ENCODE measurements at places on chromosomes 12 and 14.

GRCh38 chr12:39990122-39991101 lies 115.5 kb downstream of the SLC2A13 start:
- DNase-seq, result peak; percentile 80

- DNase-seq, result no peak
These were observed 183.9 kb downstream of the APAF1 start for GRCh38 chr12:98828802-98829600.

DNA sequence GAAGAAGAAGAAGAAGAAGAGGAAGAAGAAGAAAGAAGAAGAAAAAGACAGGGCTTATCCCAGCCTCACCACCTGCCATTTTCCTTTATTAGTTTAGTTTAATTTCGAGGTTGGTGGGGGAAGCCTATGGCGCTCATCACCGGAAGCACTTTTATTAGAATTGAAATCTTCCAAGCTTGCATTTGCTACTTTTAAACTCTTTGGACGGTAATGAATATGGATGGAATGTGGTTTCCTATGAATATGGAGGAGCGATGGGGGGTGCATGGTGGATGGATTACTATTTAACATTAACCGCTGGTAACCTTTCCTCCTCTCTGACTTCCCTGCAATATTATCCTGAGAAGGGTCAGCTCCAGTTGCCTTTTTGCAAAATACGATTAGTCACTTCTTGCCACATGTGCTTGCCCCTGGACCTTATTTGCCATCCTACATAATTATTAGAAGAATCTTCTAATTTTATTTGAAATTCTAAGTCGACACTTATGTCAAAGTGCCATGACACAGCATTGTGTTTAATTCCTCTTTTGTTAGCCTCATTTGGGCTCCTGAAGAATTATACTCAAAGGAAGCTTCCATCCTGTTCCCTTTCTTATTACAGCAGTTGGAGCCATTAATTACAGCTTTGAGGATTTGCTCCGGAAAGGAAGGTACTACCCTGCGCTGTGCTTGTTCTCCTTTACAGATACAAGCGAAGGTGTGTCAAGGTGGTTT lies 424.5 kb downstream of the VRK1 start:
- DNase-seq, result no peak

DNA sequence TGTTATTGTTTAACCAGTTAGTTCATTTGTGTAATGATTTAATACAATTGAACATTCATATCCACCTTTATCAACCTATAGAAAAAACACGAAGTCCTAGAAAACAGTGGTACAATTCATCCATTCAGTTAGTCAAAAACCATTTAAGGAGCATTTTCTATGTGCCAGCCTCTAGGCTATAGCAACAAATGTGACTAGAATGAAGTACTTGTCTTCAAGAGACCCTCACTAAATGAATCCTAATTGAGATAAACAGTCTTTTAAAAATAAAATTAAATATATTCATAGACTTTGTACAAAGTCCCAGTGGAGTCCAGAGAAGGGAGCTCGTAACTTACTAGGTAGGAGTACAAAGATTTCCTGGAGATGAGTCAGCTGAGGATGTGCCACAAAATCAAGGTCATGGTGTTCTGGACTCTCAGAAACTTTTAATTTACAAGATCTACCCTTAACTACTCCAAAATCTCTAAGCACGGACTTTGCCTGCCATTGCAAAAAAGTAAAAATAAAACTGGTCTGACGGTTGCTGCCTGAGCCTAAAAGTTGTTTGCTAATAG lies 430.7 kb upstream of the DCN start:
- DNase-seq, result no peak

GRCh38 chr12:793037-793436 lies 40.7 kb downstream of the WNK1 start:
- DNase-seq, result no peak

- peak; percentile 45 for DNase-seq
These were observed 12.1 kb downstream of the CSRP2 start for GRCh38 chr12:76866726-76867125.

DNA sequence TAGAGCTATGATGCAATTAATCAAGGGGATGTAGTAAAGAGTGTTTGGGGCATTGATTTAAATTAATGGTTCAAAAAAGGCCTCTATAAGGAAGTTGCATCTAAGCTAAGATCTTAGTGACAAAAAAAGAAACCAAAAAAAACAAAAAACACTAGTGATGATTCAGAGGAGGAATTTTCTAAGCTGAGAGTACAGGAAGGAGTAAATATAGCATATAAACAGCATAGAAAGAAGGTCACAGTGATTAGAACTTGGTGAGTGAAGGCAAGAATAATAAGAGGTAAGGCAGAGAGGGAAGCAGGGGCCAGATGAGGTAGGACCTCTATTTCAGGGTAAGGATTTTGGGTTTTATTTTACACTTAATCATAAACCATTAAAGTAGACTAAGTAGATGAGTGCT lies 48.0 kb upstream of the PDZRN4 start:
- DNase-seq, result no peak

- DNase-seq, result peak; percentile 69
These were observed 101.1 kb upstream of the BCL2L14 start for GRCh38 chr12:11969437-11970154.

DNA sequence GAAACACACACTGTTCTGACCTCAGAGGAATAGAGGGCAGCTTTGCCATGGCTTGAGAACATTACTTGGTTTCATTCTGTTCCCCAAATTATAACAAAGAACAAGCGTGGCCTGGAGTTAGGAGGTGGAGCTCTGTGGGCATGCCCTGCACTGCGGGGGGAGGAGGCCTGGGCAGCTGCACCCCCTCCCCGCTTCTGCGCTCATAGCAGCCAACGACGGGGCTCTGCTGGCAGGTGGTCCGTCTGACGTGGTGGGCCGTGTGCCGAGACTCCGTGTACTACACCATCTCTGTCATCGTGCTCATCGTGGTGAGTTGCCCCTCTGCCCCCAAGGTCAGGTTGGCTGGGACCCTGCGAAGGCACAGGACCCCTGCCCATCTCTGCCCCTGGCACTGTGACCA lies 70.4 kb upstream of the RIN3 start:
- DNase-seq, result no peak

- DNase-seq, result peak; percentile 82
These were observed 213.0 kb downstream of the ADAMTS20 start for GRCh38 chr12:43338848-43339526.

GRCh38 chr12:103986829-103987228 lies 21.2 kb downstream of the TDG start:
- DNase-seq, result no peak

DNA sequence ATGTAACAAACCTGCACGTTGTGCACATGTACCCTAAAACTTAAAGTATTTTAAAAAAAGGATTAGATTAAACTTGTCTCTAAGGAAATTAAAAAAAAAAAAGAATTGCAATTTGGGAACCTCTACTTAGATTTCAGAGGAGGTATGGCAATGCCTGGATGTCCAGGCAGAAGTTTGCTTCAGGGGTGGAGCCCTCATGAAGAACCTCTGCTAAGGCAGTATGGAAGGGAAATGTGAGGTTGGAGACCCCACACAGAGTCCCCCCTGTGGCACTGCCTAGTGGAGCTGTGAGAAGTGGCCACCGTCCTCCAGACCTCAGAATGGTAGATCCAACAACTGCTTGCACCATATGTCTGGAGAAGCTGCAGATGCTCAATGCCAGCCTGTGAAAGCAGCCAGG lies 279.6 kb upstream of the CCDC196 start:
- no peak for DNase-seq

- DNase-seq, result no peak
These were observed 47.8 kb downstream of the GIT2 start for GRCh38 chr12:109948368-109948767.

DNA sequence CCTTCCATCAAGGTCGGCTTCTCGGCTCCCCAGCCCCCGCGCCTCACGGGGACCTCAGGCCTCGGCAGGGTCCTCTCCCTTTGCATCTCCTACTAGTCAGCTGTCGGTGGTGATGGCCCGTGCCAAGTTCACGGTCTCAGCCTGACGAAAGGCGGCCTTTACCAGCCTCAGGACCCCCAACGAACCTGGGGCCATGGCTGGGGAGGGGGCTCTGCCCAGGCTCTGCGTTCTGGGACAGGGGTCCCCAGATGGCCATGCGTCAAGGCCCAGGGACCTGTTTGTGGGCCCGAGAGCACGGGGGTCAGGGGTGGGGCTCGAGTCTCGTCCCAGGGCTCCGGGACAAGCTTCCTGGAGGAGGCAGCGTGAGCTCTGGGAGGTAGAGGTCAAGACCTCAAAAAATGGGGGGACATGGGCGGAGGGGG lies 32.8 kb upstream of the DEGS2 start:
- peak; percentile 55 for DNase-seq

DNA sequence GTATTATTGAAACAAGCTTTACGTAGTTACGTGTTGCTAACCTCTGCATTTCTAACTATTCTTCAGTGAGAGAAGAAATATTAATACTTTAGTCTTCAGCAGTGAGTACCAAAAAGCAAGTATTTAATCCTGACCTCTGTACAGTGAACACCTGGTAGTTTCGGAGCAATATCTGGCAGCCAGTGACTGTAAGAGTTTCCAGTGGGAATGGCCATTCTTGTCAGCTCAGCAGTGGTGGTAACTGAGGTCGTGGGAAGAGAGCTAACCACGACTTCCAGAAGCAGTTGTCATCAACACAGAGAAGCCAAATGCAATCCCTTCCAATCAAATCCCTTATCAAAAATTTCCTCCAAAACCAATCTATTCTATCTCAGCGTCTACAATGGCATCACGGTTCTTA lies 1500.2 kb upstream of the FLRT2 start:
- DNase-seq, result no peak

- no peak for DNase-seq
These were observed 79.0 kb upstream of the AMIGO2 start for GRCh38 chr12:47158792-47159191.

- no peak for DNase-seq
These were observed 32.0 kb downstream of the PTPN11 start for GRCh38 chr12:112450725-112451124.

DNA sequence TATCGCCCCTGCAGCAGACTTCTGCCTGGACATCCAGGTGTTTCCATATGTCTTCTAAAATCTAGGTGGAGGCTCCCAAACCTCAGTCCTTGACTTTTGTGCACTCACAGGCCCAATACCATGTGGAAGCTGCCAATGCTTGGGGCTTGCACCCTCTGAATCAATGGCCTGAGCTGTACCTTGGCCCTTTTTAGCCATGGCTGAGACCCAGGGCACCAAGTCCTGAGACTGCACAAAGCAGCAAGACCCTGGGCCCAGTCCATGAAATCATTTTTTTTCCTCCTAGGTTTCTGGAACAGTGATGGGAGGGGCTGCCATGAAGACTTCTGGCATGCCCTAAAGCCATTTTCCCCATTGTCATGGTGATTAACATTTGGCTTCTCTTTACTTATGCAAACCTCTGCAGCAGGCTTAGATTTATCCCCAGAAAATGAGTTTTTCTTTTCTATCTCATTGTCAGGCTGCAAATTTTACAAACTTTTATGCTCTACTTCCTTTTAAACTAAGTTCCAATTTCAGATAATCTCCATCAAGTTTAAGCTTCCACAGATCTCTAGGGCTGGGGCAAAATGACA lies 1445.8 kb upstream of the FLRT2 start:
- no peak for DNase-seq
